Tibial nerve (tissue), 4 donors: ENCODE measurements at places on chromosomes 4 and X.

DNA sequence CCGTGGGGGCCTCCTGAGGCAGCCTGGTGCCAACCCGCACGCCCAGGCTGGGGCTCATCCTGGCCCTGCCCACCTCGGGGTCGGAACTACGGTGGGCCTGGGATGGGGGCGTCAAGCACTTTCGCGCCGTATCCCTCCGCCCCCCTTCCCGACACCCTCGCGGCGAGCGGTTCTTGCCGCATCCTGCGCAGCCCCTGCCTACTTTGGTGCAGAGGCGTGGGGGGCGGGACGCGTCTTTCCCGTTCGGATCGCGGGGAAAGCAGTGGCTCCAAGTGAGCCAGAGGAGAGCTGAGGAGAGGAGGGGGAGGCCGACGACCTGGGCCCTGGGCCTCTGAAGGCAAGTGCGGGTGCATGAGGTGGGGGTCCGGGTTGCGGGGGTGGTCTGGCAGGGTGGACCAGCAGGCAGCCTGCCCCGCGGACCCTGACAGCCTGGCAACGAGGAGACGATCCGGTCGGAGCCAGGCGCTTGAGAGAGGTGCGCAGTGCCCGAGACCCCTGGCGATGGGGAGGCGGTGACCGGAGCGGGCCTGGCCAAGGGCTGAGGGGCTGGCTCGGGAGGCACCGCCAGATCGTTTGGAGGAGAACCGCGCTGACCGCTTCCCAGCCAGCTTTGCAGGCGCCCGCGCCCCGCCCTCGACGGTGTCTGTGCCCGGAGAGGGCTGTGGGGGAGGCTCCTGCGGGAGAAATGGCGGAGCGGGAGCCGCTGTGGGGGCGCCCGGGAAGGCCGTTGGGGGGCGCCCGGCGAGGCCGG is at the start of gene GPRASP2:
TSS of gene GPRASP2 (plus strand) at position 233 of the 751 bp plus-strand sequence. CDS start 2,422 bp downstream, outside the sequence.
- no peak for DNase-seq

- DNase-seq, result no peak
These were observed 27.1 kb downstream of the FAM47E start for GRCh38 chr4:76278583-76278982.

GRCh38 chr4:124085561-124086180 is 626.9 kb downstream of the ANKRD50 start:
- no peak for DNase-seq

DNA sequence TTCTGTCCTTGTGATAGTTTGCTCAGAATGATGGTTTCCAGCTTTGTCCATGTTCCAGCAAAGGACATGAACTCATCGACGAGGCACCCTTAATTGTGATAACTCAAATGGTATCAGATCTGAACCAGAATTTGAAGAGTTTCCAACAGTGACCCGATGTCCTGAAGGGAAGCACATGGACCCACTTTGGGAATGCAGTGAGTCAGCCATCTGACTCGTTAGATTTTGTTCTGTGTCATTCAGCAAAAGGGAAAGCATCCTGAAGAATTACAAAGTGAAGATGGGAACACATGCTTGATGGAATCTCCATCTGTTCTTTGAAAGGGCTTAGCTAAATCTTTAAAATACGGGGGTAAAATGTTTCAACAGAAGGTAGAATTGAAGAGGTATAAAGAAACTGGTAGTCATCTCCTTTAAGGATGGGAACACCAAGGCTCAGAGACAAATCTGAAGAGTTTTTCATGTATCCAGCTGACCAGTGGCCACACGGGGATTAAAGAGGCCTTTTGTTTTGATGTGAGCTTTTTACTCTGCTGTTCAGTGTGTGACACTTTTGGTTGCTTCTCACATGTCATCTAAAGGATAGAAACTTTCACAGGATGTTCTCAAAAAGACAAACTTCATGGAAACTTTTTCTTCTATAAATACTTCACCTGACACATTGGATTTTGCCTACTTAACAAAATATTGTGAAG is 393.8 kb downstream of the INPP4B start:
- no peak for DNase-seq
